ENCODE measurements at places on chromosomes 3 and 15.

DNA sequence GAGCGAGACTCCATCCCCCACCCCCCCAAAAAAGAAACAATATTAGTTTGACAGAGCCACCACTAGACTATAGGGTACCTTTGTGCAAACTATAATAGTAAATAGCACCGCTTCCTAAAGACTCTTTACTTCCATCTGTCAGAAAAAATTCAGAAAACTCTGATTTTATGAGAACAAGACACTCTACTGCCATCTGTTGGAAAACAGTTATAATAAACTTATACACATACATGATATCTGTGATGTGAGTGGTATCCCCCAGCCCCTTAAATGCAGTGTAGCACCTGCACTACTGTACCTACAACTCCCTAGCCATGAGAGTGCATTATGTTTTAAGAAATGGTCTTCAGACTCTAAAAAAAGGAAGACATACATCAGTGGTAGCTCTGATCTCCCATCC, 47.1 kb upstream of the CTDSPL start:
- no peak for DNase-seq

DNA sequence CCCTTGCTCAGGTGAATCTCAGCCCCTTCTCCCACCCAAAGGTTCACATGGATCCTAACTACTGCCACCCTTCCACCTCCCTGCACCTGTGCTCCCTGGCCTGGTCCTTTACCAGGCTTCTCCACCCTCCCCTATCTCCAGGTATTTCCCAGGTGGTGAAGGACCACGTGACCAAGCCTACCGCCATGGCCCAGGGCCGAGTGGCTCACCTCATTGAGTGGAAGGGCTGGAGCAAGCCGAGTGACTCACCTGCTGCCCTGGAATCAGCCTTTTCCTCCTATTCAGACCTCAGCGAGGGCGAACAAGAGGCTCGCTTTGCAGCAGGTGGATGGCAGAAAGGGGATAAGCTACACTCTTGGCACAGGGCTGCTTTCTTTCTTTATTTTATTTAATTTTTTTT, 4.5 kb downstream of the FAM131A start:
- no peak for DNase-seq

DNA sequence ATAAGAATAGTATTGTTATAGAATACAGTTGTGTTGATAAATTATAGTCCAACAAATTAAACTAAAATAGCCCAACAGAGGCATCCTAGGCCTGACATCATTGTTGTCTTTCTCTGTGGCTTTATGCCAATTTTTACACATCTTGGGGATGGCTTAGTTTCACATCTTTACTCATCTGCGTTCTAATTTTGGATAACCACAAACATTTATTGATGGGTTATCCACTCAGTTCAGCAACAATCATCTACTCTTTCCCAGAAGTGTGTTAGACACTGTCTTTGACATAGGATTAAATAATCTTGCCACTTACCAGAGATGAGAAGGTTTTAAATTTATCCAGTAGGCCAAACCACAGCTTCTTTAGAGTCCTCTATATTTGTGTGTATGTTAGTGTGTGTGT, 120.8 kb upstream of the PHLDB2 start:
- DNase-seq: no peak

GRCh38 chr3:12924437-12924836, 83.1 kb upstream of the RPL32 start:
- no peak for DNase-seq

DNA sequence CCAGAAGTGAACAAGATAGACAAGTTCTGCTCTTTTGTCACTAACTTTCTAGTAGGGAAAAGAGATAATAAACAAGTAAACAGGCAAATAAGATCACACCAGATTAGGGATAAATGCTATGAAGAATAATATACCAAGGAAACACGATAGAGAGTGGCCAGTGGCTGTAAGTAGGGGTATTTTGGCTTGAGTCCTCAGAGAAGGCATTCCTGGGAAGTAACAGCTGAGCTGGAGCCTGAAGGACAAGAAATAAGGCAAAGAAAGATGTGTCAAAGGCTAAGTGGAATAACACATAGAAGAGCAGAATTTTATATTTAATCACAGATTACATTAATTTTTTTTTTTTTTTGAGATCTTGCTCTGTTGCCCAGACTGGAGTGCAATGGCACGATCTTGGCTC, 366.2 kb downstream of the ZIC1 start:
- DNase-seq: no peak

- no peak for DNase-seq
Observed at GRCh38 chr3:131174752-131175151, 148.1 kb downstream of the NEK11 start.

- DNase-seq: no peak
Observed at GRCh38 chr15:29259233-29259632, 10.4 kb downstream of the NSMCE3 start.

DNA sequence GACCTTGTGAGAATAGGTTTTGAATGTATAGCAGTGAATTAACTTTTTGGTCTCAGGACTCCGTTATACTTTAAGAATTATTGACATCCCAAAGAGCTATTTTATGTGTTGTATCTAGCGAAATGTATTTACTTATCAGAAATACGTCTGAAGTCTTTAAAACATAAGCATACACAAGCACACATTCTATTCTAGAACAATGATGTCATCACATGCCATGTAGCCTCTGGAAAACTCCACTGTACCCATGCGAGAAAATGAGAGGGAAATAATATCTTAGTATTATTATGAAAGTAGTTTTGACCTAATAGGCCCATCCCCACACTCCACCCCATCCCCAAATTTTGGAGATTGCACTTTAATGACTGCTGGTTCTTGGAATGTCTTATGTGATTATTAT, 1.5 kb downstream of the POLR2M start:
- no peak for DNase-seq

GRCh38 chr3:183560607-183561006, 5.1 kb upstream of the KLHL6 start:
- DNase-seq: no peak

DNA sequence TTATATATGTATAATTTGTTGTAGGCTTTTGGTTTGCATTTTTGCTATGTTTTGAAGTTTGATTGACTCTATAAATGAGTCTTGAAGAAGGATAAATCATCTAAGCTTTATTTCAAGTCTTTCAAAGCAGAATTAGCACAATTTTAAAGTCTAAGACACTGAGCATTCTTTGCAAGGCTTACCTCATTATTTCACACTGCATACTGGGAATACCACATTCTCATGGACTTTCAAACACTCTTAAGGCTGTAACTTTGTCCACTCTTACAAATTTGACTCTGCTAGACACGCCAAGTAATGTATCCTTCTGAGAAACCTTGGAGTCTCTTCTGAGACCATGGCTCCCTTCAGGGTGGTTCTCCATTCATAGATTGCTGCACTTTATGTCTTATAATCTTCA, 281.3 kb upstream of the COL8A1 start:
- DNase-seq: no peak

GRCh38 chr15:95454403-95455262, 875.9 kb upstream of the NR2F2 start:
- no peak for DNase-seq

DNA sequence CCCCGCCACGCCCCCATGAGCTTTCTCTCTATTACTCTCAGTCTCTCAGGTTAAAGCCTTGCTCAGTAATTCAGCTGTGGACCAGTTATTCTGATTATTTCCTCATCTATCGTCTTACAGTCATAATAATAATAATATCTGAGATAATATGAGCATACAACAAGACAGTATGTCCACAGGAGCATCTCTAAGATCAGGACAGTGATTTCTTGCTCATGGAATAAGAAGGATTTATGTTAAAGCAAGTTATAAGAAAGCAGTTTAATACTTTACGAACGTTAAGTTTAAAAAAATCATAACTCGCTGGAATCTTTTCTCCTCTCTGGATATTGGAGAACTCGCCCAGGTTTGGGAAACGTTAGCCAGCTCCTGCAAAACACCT, 643 bp upstream of the LMCD1 start:
- DNase-seq: no peak

DNA sequence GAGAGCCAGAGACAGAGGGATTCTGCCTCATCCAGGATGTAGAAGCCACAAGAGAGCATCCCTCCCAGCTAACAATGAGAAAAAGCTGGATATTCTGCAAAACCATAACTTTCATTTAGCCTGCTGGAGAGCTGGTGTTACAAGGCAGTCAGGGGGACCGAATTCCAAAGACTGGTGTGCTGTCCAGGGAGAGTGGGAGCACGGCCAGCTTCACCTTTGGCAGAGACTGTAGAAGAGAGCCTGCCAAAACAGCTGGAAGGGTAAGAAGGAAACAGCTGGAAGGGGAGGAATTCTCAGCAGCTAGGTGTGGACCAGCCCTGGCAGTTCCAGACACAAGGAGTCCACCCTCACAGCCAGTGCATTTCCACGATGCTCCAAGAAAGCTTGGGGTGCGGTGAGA, 109.9 kb upstream of the LINGO1 start:
- no peak for DNase-seq

GRCh38 chr3:172271386-172271976, 176.8 kb downstream of the GHSR start:
- DNase-seq: no peak

- no peak for DNase-seq
Observed at GRCh38 chr3:27824312-27825200, 102.4 kb upstream of the EOMES start.

DNA sequence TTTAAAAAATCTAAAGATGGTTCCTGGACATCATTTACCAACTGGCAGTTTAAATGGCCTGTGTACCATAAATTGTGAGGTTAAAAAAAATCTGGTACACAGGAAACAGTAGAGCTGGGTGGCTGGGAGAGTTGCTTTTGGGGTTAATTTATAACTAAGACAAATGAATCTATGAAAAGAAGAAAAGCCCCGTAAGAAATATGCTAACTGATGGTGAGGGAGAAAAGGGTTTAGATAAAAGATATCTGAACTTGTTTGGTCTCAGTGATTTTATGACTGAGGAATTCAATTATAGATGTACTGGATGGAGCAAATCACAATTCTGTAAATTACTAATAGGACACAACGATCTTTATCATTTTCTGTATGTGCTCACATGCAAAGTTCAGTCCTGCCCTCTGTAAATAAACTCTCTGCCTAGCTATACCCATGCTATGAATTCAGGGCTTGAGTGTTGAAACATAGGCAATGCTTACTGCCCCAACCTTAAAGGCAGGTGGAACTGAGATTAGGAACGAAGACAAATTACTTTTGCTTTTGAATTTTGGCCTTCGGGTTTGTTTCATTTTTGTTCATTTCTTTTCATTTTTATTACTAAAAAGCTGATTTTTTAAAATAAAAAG, 28.0 kb downstream of the PPARG start:
- no peak for DNase-seq

DNA sequence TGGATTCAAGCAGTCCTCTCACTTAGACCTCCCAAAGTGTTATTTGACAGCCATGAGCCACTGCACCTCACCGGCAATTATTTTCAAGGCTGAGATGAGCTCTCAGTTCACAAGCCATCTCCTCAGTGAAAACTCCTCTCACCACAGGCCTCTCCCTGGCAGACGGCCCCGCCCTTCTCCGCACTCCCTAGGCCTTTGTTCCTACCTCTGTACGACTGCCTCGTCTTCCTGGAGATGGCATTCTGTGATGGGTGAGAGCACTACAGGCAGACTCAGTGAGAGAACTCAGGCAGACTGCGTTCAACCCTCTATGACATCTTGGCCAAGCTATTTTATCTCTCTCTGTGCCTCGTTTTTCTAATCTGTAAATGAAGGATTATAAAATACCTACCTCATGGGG, 67.0 kb upstream of the TPM1 start:
- no peak for DNase-seq

- no peak for DNase-seq
Observed at GRCh38 chr15:42345504-42345903, 13.8 kb upstream of the CAPN3 start.

DNA sequence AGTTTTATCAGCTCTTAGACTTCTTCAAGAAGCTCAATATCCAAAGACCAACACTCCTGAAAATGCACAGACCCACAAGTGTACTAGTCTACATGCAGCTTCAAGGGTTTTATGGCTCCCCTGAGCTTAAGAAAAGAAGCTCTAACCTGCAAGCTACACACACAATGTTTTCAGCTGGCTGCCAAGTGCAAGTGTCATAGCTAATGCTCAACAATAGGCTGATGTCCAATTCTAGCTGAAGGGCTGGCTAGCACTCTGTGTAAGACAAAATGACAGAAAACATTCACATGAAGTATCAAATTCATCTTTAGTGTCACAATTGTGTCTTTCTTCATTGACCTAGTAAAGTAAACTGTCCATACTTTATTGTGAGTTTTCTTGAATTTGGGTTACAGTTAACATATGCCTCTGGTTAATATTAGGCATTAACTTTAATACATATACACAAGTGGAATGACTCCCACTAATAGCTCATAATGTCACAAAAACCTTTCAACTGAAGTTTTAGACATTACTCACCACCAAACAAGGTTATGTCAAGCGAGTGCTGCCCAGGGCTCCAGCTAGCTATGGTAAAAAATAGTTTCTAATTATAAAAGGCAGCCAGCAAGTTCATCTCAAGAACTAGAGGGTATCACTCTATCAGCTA, 15.1 kb downstream of the ABI3BP start:
- DNase-seq: no peak

DNA sequence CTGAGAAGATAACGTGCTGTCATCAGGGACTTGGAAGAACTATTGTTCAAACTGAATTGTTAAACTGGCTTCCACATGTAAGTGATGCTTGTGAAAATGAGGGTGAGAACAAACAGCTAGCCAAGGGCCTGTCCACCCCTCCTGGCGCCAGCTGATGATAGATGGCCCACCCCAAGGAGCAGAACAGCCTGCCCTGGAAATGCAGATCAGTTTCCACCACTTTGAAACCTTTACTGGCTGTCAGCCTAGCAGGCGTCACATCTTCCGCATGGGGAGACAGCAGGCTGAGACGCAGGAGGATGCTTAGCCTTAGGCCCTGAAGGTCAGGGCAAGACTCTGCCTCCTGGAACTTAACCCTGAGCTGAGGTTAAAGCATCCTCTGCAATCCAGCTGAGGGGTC, 6.4 kb upstream of the SLC51B start:
- no peak for DNase-seq

DNA sequence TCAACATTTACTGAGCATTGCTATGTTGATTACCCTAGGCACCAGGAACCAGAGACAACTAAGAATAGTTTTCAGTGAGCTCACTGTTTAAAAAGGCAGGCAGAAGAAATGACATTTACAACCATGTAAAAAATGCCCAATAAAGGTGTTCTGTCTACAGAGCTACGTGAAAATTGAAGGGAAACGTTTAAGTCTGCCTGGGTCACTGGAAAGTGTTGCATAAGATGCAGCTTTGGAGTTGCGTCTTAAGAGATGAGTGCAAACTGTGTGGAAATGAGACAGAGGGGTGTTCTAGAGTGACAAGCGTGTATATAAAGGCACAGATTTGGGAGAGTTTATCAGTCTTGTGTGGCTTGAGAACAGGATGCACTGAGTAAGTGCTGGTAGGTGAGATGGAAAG, 278.7 kb upstream of the GOLGA6L4 start:
- no peak for DNase-seq

DNA sequence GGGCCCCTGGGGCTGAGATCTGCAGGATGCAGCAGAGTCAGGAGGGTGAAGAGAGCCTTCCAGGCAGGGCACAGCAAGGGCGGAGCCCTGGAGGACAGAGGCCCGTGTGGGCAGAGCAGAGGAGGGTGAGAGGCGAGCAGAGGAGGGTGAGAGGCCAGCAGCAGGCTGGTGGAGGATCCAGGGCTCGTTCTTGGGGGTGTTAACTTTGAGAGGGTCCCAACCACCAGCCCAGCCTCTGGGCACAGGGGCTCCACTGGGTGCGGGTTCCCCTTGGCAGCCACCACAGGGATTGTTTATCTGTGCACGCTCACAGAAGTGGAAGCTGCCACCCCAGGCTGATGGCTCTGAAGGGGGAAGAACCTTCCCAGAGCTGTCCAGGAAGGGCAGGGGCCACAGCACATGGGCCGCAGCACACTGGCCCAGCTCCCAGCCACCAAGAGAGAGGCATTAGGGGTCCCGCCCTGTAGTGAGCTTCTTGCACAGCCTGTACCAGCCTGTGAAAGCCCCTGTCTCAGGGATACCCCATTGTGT, 9.3 kb upstream of the PLXND1 start:
- DNase-seq: no peak

All from NCI-H1105 (cell line).